Cerebellar nuclear complex (tissue), 1 donor: ENCODE measurements at places on chromosomes 2 and 18.

- no peak for DNase-seq
Measured at GRCh38 chr2:136175466-136175865, 57.5 kb upstream of the CXCR4 start.

GRCh38 chr2:8457092-8457481, 224.8 kb upstream of the ID2 start:
- no peak for DNase-seq

- DNase-seq, result no peak
Measured at GRCh38 chr2:28318462-28319117, 74.1 kb upstream of the FOSL2 start.

- DNase-seq, result no peak
Measured at GRCh38 chr2:200054681-200055468, 99.5 kb downstream of the MAIP1 start.

DNA sequence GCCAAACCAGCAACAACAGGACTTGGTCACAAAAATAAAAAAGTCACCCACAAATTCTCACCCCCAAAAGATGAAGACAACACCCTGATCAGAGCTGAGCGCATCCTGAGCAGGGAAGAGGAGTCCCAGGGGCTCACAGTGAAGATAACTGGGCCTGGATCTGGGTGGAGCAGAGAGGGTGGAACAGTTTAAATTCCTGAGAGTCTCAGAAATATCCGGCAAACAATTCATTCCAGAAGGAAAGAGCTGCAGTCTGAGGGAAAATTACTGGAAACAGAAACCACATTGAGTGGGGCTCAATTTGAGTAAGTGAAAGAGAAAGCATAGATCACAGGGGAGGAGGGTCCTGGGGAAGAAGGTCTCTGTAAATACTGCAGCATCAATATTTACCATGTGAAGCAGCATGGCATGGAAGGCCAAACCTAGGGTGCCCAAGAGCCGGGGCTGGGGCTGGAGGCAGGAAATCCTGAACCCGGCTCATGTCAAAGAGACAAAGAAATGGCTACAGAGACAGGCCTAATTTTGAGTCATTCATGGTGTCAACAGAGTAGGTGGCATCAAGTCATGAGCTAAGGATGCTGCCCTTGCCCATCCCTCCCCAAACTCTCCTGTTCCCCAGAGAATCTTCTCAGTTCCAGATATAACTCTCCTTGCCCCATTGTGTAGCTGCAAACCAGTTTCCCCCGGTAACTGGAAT, 61.4 kb upstream of the ZBTB7C start:
- no peak for DNase-seq

- no peak for DNase-seq
Measured at GRCh38 chr2:242044313-242044590, 174.7 kb downstream of the RTP5 start.

- no peak for DNase-seq
Measured at GRCh38 chr2:121239969-121240368, 45.0 kb downstream of the TFCP2L1 start.

GRCh38 chr2:184041077-184041476, 557.3 kb upstream of the ZNF804A start:
- DNase-seq, result no peak

DNA sequence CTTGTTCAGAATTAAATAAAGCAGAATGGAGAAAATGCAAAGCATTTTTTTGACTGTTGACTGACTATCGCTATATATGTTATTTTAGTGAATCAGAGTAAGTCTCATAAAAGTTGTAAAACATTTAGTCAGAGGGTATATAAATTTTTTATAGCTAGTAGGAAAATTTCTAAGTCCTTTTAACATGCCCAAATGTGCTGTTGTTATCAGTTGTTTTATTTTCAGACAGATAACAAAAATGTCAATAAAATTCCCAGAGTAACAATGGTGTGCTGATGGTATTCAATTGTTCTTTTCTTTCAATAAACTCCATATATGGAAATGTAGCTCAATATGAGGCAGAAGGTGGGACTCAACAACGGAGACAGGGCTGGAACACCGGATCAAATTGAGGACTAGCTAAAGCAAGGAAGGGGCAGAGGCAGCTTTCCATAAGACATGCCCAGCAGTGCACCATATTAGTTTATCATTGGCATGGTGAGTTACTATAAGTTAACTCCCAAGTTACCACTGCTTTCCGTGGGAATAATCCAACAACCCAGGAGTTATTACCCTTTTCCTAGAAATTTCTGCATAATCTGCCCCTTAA, 26.6 kb downstream of the GULP1 start:
- no peak for DNase-seq

DNA sequence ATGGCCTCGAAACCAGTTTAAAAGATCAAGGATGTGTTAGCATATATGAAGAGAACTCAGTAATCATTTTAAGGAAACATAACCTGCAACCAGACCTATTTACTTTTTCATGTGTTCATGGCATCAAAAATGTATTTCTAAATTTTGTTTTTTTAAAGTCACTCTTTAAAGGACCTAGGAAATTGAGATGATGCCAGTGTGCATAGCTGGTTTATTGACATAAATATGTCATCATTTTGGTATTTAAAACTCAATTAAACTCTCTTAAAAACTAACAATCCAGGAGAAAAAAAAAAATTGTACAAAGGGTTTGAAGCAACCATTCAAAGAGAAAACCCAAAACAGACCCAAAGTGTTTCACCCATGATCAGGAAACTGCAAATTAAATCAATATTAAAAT, 198.9 kb upstream of the RND3 start:
- no peak for DNase-seq

DNA sequence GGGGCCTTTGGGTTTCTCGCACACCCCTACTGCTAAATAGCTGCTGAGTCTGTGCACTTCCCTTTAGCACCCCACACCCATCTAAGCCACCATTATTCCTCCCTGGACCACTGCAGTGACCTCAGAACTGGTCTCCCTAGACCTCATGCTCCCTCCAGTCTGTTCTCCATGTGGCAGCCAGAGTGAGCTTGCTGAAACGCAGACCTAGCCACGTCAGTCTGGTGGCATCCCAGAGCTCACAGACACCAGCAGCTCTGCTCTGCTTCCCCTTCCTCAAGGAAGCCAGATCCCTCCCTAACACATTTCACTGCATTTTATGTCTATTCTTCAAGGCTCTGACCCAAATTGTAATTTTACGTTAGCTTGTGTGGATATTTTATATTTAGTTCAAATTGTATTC, 144.4 kb downstream of the DYSF start:
- no peak for DNase-seq
